CD4-positive, alpha-beta T cell treated with Interleukin-15 for 1 hour (primary cell): ENCODE measurements at places on chromosomes 6 and 20.

- no peak for DNase-seq
These were observed 9.3 kb downstream of the ANGPT4 start for GRCh38 chr20:906703-907270.

DNA sequence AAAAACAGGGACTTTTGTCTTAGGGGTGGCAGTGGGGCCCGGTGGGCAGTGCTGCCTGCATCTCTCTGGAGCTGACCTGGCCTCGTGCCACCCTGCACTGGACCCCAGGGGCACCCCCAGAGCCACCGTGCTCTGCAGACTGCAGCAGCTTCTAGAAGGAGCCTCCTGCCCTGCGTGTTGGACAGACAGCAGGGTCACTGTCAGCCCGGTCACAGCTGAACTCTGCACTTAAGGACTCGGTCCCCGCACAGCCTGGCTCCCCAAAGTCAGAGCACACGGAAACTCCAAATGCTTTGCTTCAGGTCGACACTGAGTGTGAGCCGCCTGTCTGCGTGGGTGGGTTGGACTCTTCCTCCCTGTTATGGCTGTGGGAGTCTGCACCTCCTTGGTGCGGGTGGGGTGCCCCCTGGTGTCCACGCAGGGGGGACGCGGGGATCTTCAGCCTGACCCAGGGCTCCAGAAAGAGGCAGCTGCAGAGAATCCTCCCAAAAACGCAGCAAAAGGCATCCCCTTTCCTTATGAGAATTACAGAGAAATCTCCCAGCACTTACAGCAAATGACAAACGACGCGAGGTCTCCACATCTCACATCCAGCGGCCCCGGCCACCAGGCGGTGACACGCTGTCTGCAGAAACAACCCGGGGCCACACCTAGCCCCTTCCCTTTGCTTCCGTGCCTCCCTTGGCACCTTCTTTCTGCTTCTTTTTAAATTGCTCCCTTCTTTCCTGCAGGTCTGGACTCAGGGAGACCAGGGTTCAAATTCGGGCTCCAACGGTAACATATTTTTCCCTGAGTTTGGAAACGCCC is 36.3 kb upstream of the DACT2 start:
- no peak for DNase-seq

DNA sequence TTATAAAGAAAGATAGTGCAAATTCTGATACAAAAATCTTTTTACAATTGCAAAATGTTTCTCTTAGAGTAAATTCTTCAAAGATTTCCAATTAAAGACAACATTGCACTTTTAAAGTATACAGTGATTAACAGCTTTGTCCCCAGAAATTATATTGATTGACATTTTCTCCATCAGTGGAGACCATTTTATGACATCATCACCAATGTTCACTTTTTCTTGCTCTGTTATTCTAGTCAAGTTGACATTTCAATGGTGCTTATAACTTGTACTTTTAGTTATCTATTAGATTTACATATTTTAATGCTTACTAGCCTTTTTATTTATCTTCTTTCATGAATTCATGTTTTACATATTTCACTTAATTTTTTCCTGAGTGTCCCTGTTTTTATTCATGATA is 524.8 kb downstream of the HAO1 start:
- no peak for DNase-seq

DNA sequence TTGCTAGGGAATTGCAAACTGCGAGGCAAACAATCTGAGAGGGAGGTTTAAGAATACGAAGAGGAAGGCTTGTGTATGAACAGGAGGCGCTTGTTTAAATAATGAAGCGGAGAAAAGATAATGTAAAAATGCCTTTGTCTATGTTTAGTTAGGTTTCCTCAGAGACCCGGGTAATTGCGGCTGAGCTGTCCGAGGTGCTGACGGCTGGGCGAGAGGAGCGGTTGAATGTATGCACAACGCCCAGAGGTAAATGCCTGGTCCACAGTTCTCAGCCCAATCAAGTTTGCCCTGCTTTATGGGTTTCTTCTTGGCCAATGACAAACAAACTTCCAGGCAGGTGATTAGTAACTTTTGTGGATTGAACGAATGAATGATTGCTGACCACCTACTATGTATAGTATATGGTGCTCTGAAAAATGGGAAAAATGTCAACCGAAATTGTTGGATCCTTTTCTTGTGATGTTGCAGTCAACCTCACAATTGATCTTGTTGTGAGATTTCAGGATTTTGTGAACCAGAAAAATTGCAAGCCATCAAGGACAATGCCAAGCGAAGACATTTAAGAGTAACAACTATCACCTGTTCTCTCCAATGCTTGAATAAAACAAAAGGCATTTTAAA is 38.3 kb upstream of the SLC32A1 start:
- no peak for DNase-seq

GRCh38 chr6:56713254-56713672 is 70.6 kb upstream of the DST start:
- no peak for DNase-seq

GRCh38 chr6:48782225-48782624 is 671.2 kb upstream of the PTCHD4 start:
- DNase-seq: no peak

GRCh38 chr6:52209770-52210169 is 23.6 kb downstream of the IL17A start:
- no peak for DNase-seq

DNA sequence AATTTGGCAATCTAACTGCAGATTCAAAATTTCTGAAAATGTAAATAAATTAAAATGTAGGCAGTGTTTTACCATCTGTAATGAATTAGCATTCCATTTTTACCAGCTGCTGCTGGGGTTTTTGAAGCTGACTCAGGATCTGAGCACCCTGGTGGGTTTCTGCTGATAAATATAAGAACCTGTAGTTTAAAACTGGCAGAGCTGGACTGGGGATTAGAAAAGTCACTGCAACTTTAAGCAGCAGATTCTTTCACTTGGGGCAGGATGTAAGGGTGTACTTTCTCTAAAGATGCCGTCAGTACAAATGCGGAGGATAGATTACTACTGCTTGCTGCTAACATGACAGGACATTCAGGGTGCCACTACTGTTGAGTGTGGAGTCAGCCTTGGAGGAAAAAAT is 341.8 kb downstream of the CDKAL1 start:
- DNase-seq: no peak

DNA sequence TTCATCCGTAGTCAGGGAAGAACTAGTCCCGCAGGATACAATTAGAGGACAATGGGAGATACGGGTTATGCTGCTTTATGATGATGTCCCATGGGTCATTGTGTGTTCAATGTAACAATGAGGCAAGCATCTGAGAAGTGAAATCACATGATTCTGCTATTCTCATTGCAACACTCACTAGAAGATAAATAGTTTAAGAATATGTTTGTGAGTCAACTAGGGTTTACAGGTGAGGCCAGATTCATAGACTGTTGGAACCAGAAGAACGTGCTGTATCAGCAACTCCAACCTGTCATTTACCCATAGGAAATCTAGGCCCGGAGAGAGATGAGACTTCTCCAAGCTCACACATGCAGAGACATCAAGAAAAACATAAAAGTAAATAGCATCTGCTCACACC is 80.8 kb downstream of the SCML4 start:
- no peak for DNase-seq

GRCh38 chr20:48064929-48065328 is 279.6 kb upstream of the SULF2 start:
- DNase-seq: no peak

- no peak for DNase-seq
These were observed 46.4 kb downstream of the CNR1 start for GRCh38 chr6:88119769-88120168.

- no peak for DNase-seq
These were observed 204.8 kb downstream of the OTOR start for GRCh38 chr20:16952965-16953364.

DNA sequence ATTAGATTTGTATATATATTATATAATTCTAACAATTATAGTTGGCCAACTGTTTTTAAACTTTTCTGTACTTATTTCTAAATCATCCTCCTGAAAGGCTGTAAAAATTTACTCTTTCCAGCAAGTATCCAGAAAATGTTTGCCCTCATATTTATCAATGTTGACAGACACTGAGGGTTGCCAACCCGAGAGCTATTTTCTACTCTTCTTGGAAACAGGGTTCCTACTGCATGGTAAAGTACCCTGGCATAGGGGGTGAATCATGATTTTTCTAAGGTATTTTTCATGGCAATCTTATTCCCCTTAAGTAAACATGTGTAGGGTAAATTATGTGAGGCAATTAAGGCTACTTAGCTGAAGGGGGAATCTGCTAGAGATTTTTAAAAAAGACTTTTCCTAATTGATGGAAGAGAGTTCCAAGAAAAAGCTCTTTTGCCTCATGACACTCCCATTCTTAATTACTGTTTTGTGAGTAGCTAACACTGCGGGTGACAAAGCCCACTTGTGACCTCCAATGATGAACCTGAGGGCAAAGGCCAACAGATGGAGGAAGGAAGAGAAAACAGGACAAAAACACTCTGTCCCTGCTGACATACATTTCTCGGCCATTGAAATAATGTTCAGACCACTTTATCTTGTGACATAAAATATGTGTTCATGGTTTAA is 37.9 kb downstream of the GPX5 start:
- DNase-seq: no peak
